D721Med (cell line): ENCODE measurements at places on chromosomes 6 and 20.

DNA sequence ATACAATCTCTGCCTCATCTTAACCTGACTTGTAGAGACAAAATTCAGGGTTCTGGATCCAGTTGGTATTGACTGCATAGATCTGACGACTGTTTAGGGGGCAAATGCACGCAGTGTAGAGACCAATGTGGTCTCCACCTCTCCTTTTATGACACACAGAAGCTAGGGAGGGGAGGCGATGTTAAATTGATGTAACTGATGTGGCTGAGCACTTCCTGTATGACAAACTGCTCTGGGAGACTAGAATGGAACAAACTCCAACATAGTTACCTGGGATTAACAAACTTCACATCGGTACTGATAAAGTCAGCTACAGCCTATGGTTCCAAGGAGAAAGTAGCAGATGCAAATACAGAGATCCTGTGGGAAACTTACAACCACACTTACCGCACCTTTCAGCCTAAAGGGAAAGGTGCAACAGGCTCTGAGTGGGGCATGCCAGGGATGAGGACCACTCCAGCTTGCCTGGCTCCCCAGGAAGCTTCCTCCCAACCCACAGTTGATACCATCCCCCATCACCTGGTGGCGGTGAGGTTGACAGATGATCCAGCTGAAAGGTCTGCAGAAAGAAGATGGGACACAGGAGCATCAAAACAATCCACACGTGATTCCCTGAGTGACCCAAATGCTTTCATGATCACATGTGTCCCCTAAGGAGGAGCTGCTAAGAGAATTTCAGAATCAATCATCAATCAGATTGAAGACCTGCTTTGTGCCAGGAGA lies 60.6 kb upstream of the MRPS10 start:
- DNase-seq: no peak

- no peak for DNase-seq
Measured at GRCh38 chr6:99458319-99458718, 33.2 kb upstream of the PNISR start.

DNA sequence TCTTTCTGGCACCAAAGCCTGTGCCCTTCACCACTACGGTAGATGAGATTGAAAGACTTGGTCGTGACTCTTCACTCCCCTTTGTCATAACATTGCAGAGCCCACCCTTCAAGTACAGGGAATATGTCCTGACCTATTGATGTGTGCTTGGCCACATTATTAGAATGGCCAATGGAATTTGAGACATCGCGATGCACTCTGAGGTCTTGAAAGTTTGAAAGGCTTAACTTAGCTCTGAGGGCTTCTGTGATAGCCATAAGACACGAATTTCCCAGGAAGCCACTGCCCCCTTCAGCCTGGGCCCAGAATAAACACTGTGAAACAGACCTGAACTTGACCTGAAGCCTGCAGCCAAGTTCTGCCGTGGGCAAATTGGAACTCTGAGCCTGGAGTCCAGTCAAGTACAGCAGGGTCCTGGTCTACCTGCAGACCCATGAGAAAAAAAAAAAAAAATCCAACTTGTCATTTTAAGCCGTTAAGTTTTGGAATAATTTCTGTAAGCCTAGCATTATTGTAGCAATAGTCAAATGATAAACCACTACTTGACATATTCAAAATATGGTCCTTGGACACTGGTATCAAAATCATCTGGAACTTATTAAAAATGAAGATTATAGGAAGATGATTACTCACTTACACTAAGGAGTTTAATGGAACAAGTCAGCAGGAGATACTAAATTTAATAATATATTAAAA lies 36.9 kb upstream of the TRAF3IP2 start:
- no peak for DNase-seq

GRCh38 chr6:13437218-13437996 lies 50.0 kb downstream of the GFOD1 start:
- no peak for DNase-seq

- DNase-seq: no peak
Measured at GRCh38 chr6:27630727-27631608, 158.1 kb upstream of the ZNF184 start.
